ENCODE measurements at places on chromosomes 3 and 15.

DNA sequence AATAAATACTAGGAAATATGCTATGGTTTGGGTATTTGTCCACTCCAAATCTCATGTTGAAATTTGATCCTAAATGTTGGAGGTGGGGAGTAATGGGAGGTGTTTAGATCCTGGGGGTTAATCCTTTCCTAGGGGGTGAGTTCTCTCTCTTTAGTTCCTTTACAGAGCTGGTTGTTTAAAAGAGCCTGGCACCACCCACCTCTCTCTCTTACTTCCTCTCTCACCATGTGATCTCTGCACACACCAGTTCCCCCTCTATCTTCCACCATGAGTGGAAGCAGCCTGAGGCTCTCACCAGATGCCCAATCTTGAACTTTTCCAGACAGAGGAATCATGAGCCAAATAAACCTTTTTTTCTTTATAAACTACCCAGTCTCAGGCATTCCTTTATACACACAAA lies 10.5 kb downstream of the SLC24A5 start:
- no peak for DNase-seq

GRCh38 chr3:25324954-25325655 lies 103.0 kb upstream of the RARB start:
- DNase-seq = no peak

GRCh38 chr15:95449230-95449628 lies 881.3 kb upstream of the NR2F2 start:
- no peak for DNase-seq

GRCh38 chr3:146065573-146066006 lies 95.4 kb downstream of the PLOD2 start:
- DNase-seq = peak; percentile 37

DNA sequence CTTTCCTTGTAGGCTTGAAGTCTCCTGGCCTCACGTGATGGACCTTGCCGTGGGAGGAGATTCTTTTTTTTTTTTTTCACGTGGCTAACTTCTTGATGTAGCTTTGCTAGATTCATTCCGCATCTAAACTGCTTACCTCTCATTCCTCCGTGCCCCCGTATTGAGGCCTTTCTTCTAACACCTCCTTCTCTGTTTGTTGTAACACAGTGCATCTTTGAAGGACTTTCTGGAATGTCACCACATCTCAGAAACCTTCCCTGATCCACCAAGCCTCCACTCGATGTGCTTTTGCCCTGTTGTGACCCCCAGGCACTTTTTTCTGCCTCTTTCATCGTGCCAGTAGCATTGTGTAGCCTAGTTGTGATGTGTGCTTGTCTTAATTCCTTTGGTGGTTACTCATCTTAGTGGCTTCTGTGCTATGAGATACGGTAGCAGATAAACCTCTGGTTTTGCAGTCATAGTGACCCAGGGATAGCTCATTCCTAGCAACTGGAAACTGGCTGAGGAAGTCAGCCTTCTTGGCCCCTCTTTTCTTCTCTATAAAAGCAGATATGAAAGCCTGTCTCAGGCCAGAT lies 1.6 kb upstream of the BNC1 start:
- peak; percentile 94 for DNase-seq

DNA sequence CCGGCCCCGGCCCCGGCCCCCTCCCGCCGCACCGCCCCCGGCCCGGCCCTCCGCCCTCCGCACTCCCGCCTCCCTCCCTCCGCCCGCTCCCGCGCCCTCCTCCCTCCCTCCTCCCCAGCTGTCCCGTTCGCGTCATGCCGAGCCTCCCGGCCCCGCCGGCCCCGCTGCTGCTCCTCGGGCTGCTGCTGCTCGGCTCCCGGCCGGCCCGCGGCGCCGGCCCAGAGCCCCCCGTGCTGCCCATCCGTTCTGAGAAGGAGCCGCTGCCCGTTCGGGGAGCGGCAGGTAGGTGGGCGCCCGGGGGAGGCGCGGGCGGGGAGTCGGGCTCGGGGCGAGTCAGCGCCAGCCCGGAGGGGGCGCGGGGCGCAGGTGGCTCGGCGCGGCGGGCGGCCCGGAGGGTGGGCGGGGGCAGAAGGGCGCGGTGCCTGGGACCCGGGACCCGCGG lies 352 bp downstream of the CHRD start:
- DNase-seq = peak; percentile 46

- DNase-seq = no peak
Observed at GRCh38 chr3:81823882-81824395, 62.5 kb upstream of the GBE1 start.

- no peak for DNase-seq
Observed at GRCh38 chr15:91863621-91864255, 10.2 kb downstream of the SLCO3A1 start.

DNA sequence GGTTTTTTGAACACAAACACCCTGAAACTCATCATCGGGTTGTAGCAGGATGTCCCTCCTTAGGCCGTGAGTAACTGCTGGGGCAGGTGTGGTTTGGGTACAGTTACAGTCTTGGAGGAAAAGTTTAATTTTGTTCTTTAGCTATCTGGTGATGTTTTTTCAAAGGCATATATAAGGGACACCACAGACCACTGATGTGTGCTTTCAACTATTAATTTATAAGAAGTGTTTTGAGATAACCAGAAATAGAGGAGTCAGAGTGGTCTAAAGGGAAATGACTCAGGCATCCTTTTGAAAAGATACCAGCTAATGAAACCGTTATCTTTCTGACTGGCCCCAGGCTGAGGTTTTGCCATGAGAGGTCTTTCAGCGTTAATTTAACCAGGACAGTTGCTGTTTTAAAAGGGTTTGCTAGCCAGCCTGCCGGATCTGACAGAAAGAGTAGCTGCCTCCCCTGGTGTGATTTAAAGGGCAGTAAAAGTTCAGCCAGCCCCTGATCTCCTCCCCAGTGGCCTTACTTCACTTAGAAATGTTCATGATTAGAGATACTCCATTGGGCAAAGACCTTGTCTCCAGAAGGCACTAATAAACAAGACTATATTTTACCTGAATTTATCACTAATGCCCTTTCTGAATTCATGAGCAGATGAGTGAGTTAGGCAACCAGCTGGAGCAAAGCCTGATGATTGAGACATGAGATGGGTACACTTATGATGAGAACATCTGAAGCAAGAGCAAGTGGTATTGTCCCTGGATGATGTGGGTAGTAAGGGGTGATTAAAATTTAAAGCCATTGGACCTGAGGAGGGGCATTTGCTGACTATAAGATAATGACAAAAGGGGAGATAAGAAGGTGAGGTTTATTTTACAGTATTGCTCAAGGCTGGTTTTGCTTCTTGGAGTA lies 482.5 kb upstream of the TBL1XR1 start:
- no peak for DNase-seq

- DNase-seq = no peak
Observed at GRCh38 chr3:55868347-55868746, 381.2 kb upstream of the WNT5A start.

GRCh38 chr3:184616436-184616835 lies 54.9 kb downstream of the EPHB3 start:
- DNase-seq = no peak

DNA sequence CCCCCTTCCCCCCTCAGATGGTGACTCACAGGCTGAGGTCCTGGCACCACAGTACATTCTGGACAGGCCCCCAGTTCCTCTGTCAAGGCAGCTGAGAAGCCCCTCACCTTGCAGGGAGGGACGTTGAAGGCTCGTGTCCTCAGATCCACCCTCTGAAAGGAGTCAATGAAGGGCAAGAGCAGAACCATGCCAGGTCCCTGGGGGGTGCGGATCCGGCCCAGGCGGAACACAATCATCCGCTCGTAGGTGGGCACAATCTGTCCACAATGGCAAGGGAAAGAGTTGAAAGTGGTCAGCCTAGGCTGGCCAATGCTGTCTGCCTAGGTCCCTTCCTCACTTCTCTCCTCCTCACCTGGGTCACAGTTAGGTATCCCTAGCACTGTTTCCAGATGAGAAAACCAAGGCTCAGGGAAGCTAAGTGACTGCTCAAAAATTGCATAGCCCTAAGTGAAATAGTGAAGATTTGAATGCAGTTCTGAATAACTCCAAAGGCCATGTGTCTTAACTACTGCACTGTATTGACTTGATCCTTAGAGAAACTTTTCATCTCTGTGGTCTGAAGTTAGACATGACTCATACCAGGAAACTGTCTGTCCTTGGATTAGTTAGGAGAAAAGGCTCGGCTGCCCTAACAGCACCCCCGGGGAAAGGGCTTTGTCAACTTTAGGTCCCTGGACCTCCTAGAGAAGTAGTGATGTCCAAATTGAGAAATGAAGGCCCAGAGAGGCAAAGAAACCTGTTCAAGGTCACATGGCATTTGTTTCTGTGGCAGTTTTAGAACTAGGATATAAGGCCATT lies 2.9 kb downstream of the STOML1 start:
- DNase-seq = peak; percentile 87

- DNase-seq = no peak
Observed at GRCh38 chr15:96182736-96183513, 147.6 kb upstream of the NR2F2 start.

DNA sequence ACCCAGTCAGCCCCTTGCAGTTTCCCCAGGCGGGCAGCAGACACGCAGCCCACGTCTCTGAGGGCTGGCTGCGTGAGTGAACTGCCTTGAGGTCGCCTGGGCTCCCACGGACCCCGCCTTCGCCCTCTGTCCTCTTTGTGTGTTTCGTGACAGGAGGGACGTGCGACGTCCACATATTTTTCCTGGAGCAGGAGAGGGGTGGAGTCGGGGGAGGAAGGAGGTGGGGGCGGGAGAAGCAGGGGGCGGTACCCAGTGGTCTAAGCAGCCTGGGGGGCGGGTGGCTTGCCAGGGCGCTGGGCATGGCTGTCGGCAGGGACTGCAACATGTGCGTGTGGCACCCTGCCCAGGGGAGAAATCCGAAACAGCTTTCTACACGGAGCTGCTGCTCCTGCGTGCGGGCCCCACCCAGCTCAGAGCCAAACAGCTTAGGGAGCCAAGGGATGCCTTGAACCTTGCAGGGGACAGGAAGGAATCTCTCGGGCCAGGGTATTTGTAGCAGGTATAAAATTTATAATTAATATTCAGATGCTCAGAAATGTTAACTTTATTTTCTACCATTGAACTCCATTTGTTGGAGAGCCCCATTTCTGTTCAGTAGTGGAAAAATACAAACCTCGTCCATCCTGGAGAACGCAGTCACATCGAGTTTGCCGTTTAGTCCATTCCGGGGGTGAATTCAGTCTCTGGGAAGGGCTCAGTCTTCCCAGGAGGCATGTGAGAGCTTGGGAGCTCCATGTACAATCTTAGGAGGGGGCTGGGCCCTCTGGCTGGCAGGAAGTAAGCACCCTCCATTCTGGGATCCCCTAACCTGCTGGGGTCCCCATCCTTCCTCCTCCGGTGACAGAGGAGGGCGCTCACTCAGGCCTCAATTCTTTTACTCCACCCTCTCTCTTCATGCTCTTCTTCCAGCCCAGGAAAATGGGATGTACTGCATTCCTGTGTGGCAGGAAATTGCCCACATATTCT lies 79.1 kb upstream of the MEF2A start:
- DNase-seq = peak; percentile 78

GRCh38 chr15:95405447-95405846 lies 925.1 kb upstream of the NR2F2 start:
- DNase-seq = no peak

DNA sequence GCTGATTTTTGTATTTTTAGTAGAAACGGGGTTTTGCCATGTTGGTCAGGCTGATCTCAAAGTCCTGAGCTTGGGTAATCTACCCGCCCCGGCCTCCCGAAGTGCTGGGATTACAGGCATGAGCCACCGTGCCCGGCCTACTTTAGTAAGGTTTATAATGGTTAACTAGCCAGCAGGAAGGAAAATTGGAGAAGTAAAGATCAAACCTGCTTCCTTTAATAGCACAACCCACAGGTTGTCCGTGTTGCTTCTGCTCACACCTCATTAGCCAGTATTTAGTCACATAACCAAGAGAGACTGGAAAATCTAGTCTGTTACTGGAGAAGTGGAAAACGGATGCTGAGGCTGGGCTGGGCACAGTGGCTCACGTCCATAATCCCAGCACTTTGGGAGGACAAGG lies 51.9 kb upstream of the TBL1XR1 start:
- DNase-seq = peak; percentile 94

DNA sequence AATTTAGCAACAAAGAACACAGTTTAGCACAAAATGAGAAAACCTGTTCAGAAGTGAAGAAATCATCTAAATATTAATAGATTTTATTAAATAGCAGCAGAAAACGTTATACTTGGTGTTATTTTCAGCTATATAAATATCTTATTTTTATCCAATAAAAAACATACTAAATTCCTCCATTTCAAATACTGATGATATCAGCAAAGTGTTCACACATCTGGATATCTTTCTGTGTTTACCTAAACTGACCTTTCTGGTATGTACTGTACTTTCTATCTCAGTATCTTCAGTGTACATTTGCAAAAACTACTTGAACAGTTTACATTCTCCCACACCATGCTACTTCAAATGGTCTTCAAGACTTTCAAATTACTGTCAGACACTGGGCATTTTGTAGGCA lies 179.9 kb downstream of the ZBTB20 start:
- DNase-seq = no peak

GRCh38 chr3:180680097-180680430 lies 775 bp upstream of the CCDC39 start:
- no peak for DNase-seq

DNA sequence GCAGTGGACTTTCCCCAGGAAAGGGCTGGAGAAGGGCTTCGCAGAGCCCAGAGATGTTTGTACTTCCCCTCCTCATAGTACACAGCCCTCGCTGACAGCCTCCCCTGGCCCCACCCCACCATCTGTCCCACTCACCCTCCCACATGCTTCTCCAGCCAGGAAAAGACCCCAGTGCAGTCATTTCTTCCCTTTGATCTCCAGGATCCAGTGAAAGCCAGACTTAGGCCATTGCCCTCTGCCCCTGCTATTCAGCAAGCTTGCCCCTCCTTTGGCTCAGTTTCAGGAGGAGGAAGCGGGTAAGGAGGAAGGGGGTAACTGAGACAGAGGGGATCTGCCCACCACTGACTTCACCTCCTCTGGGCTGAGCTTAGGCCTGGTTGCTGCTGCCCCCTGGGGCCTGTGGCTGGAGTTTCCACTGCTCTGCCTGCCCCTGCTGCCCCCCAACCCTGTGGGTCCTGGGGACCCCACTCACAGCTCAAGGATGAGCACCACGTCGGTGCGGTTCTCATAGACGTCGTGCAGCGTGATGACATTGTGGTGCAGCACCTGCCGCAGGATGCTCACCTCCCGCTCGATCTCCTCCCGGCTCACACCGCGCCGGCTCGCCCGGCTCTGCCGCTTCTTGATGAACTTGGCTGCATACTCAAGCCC lies 63.1 kb downstream of the DAPK2 start:
- DNase-seq = no peak

- DNase-seq = no peak
Observed at GRCh38 chr3:69422751-69423150, 36.9 kb upstream of the FRMD4B start.

- no peak for DNase-seq
Observed at GRCh38 chr3:3308809-3309208, 129.3 kb upstream of the CRBN start.

DNA sequence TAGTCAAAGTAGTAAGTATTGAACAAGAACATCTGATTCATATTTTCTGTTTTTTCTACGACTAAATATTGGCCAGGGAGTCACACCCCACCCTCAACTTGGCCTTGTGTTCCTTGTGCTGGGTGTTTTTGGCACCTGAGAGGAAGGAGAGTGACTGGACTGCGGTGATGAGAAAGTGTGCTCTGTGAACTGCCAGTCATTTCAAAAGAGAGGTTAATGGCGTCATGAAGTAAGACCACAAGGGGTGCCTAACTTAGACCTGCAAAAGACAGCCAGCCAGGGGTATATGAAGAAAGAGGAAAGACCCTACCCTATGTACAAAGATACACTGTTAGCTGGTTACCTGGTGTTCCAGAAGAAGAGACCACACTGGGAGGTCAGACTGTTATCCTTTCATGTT lies 58.4 kb upstream of the COL8A1 start:
- no peak for DNase-seq

GRCh38 chr3:132145833-132146232 lies 111.0 kb upstream of the CPNE4 start:
- no peak for DNase-seq
